ENCODE measurements at places on chromosomes 3 and 15.
A peak's percentile ranks its signal among the peaks of the same experiment; 100 is the strongest.

DNA sequence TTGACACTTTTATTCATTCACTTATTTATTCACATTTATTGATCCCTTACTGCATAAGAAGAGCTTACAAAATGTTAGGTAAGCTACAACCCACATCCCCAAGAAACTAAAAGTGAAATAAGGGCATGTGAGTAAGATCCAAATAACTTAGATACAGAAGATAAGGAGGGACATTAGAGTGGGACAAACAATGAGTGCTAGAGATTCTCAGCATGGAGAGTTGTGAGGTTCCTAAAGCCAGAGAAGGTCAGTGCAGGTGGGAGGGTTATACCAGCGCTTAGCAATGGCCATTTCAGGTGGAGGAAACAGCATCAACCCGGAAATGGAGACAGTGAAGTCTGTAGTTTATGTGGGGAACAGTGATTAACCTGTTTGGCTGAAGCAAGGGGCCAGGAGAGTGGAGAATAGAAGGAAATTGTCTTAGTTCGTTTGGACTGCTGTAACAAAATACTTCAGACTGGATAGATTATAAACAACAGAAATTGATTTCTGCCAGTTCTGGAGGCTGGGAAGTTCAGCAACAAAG is 25.5 kb upstream of the PCOLCE2 start:
- DNase-seq, result no peak

DNA sequence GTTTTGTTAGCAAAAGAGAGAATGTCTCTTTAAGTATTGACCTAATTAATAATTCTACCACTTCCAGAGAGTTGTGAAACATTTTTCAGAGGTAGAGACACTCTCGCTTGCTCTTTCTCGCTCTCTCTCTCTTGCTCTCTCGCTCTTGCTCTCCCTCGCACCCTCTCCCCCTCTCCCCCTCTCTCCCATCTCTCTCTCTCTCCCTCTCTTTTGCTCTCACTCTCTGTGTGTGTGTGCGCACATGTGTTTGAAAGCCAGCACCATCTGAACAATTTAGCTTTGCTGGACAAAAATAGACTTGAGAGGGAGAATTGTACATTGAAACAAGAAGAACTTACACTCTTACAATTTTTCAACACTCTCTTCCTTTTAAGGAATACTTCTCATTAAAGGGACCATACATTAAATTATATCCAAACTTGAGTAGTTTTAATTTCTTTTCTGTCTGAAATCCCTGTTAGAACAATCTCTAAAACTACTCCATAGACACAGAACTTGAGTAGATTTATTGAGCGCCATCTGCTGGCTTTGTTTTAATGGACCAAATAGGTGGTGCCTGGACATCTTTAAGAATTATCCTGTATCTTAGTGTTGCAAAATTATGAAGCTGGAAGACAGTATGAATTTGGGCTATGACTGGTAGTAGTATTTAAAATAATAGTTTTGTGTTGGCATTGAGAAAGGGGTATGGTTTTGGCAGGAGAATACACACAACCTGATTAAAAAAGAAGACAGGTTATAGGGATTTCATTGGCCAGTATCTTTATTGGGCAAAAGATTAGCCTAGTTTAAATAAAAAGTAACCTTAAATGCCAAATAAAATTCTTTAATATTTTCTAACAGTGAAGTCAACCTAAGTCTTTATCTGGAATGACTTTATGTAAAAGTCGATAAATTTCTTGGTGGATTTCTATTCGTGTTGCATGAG is 124.6 kb downstream of the AKAP13 start:
- DNase-seq, result peak; percentile 55

DNA sequence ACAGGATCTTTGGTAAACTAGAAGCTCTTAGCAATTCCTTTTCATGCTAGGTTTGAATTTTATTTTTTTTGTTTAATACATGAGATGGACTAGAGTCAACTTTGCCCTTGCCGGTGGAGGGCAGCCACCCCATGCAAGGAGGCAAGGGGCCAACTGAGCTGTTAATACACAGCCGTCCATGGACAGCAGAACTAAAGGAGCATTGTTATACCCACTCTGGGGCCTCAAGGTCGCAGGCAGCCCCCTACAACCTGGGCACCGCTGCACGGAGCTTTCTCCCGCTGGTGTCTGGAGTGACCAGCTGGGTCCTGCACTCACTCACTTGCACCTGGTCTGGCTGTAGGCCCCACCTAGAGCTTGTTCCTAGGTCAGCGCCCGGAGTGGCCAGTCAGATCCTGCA is 47.9 kb upstream of the ACKR4 start:
- no peak for DNase-seq

GRCh38 chr15:66452971-66453580 is 44.5 kb downstream of the SNAPC5 start:
- DNase-seq, result no peak

DNA sequence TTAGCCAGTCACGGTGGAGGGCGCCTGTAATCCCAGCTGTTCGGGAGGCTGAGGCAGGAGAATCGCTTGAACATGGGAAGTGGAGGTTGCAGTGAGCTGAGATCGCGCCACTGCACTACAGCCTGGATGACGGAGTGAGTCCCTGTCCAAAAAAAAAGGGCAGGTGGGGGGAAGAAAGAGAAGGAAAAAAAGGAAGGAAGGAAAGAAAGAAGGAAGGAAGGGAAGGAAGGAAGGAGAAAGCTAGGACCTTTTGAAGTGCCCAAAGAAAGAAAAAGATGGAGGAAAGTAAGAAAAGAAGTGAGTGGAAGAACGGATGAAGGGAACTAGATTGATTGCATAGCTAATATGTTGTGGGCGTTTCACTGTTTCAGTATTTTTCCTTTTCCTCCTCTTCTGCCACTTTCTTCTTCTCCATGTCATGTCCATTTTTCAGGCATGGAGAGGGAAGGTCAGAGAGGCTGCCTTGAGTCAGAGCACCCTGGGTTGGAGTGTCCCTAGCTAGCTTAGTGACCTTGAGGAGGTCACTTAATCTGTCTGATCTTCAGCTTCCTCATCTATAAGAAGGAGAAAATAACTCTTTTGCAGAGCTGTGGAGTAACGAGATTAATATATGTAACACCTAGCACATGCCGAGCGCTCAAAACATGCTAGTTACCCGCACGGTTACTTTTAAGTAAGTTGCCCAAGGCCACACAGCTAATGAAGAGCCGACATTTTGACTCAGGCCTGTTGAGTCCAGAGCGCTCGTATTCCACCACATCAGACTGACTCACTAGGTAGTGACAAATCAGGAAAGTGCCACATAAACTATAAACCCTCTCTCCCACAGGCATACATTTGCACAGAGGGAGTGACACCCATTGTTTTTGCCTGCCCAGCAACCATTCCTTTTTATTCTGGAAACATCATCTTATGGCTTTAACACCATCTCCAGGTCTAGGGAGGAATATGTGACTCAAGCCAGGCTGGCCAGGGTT is 42.2 kb downstream of the BHLHE40 start:
- DNase-seq, result peak; percentile 61

DNA sequence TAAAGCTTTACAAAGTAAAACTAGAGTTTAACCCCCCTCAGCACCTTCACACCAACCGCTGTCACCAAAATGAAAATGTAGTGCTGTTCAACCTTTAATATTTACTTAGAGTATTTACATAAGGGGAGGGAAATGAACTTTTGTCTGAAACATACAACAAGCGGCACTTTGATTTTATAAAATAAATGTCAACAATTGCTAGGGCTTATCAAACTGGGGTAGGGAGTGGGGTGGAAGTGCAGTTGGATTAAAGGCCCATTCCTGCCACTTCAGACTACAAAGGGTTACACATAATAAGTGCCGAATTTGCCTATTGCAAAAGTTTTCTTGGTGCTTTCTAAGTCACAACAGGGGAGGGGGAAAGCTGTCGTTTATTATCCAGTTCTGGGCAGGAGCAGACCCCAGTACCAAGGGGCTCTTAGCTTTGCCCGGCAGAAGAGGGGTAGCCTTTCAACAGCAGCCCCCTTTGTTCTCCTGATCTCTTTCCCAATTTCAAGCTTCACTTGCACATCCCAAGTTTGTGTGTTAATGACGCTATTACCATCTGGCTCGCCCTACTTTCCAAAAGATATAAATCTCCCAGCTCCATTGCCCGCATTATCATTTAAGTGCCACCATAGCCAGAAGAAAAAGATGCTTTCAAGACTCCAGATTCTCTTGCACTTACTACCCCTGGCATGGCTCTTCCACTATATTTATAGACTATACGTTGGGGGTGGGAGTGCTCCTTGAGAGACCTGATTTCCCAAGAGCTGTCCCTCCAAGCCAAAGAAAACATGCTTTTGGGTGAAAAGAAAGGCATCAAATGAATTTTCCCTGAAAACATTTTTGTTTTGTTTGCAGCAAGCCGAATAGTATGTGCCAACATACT is 17.0 kb downstream of the SOX2 start:
- DNase-seq, result no peak

GRCh38 chr3:129020691-129021090 is 19.6 kb downstream of the EFCC1 start:
- no peak for DNase-seq

- no peak for DNase-seq
These were observed 67.2 kb upstream of the TSPAN3 start for GRCh38 chr15:77138167-77138522.

DNA sequence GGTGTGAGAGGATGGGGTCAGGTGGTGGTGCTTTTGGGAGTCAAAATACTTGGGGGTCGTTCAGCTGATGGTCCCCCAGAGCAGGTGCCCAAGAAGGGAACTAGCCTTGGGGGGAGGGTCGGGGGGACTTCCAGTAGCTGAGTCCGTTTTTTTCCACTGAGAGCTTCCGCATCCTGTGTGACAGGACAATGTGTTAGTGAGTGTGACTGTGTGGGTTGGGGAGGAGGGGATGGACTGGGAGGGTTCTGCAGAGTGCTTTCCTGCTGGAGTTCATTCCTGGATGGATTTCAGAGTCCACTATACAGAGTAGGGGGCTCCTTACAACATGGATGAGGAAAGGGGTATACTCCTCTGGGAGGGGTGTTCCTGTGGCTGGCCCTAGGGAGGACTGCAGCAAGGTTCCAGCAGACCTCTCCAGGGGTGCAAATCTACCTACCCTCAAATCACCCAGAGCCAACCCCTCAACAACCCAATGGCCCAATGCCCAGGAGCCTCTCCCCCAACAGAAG is 601 bp upstream of the HYAL2 start:
- DNase-seq, result no peak

DNA sequence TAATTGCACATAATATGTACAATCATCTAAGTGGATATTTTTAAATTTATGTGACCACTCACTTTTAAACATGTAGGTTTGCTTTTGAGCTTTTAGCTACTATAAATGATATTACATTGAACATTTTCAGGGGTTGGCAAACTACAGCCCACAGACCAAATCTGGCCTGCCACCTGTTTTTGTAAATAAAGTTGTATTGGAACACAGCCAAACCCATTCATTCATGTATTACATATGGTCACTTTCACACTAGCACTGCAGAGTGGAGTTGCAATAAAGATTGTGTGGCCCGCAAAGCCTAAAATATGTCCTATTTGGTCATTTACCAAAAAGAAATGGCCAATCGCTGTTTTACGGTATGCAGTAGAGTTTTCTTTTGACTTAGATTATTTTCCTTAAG is 21.2 kb downstream of the CMTM7 start:
- DNase-seq, result no peak

DNA sequence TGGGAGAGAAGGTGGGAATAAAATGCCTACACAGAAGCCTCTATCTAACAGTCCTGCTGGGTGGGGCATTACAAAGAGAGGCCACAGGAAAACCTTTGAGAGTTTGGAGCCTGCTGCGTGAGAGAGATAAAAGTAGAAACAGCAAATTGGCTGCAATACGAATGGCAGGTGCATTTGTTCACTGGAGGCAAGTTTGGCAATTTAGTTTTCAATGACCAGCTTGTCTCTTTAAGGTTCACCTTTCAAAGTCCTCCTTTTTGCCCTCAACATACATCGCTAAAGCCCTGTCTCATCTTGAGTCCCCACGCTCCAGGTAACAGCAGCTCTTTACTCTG is 405.7 kb downstream of the LSAMP start:
- no peak for DNase-seq

- no peak for DNase-seq
These were observed 76.1 kb downstream of the ISG20 start for GRCh38 chr15:88714782-88715372.

DNA sequence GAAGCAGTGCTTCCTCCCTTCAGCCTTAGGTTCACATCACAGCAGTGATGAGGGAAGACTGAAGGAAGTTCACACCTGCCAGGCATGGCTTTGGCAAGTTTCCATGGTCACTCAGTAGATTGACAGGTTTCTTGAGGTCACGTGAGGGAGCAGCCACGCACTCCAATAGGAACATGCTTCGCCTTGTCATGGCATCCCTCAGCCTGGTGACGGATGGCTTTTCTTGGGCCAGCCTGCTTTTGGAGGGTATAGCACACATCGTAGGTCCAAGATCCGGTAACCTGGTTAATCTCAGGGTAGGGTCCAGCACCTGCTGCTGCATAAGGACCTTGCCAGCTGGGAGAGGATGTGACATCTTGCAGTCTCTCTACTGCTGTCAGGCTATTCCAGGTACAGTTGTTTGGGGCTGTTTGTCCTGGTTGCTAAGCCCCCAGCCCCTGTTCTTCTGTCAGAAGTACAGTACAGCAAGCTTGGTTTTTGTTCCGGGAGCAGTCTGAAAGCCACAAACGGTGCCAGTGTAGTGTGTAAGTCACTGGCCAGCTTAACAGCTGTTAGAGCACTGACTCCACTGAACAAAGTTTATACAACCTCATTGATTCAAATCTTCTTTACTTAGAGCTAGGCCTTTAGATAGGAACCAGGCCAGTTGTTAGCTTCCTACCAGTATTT is 42.3 kb downstream of the PSMD6 start:
- DNase-seq, result no peak

- DNase-seq, result no peak
These were observed 229.2 kb upstream of the CHRNA7 start for GRCh38 chr15:31801152-31801551.

- no peak for DNase-seq
These were observed 121.4 kb downstream of the KLF13 start for GRCh38 chr15:31447931-31448634.

GRCh38 chr3:195119461-195120266 is 151.3 kb downstream of the XXYLT1 start:
- DNase-seq, result peak; percentile 25

GRCh38 chr3:150495563-150496168 is 50.6 kb downstream of the SERP1 start:
- peak; percentile 27 for DNase-seq

- no peak for DNase-seq
These were observed 61.4 kb downstream of the WHAMM start for GRCh38 chr15:82870727-82871320.

DNA sequence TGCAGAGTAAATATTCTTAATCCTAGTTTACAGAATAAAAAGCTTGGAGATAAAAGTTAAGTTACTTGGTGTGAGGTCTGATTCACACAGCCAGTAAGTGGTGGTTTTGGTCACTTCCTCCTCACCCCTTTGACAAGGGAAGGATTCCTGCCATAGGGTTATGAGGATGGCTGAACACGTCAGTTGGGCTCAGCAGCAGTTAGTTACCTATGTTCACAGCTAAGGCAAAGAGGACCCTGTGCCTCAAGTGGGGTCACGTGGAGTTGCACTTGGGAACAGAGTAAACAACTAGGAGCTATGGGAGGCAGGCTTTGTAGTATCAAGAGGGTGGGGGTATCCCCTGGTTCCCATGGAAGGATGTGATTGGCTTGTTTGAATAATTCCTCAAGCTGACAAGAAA is 232.2 kb downstream of the UBE2E2 start:
- DNase-seq, result no peak

- no peak for DNase-seq
These were observed 119.3 kb downstream of the SERPINI1 start for GRCh38 chr3:167854846-167855245.

Data from stromal cell of bone marrow (primary cell).